ENCODE measurements at places on chromosomes 16 and 17.

DNA sequence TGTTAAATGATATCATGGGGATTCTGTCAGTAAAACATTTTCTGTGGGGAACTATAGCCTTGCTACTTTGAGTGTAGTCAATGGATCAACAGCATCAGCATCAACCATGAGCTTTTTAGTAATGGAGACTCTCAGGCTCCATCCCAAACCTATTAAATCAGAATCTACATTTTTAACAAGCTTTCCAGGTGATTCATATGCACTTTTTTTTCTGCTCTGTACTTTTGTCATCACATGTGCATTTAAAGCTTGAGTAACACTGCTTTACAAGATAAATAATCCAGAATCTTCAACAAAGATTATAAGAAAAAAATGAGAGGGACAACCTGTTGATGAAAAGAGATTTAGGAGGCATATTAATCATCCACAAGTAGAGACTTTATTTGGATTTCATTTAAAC lies 23.5 kb downstream of the NUP93 start:
- no peak for DNase-seq

GRCh38 chr16:54489225-54490111 lies 202.9 kb upstream of the IRX3 start:
- no peak for DNase-seq

GRCh38 chr16:87445486-87445885 lies 47.3 kb downstream of the ZCCHC14 start:
- no peak for DNase-seq

- peak; percentile 31 for DNase-seq
Observed at GRCh38 chr17:752620-753219, 656 bp upstream of the GEMIN4 start.

- no peak for DNase-seq
Observed at GRCh38 chr16:73717266-73717974, 579.2 kb upstream of the PSMD7 start.

DNA sequence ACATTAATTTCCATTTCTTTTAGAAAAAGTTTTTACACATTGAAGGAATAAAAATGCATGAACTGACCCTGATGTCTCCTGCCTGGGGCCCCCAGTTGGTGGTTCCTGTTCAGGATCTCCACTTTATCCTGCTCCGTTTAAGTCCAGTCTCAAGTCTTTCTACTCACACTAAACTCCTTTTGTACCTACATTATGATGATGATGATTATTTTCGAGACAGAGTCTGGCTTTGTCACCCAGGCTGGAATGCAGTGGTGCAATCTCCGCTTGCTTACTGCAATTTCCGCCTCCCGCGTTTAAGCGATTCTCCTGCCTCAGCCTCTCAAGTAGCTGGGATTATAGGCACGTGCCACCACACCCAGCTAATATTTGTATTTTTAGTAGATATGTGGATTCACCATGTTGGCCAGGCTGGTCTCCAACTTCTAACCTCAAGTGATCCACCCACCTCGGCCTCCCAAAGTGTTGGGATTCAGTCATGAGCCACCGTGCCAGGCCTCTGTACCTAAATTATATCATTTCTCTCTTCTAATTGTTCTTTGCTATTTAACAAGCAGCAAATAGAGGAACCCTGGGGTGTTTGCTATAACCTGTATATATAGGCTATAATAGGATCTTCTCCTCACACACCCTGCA lies 2.2 kb upstream of the FOXK2 start:
- DNase-seq: no peak

GRCh38 chr16:59719121-59719520 lies 985.0 kb upstream of the GOT2 start:
- no peak for DNase-seq

DNA sequence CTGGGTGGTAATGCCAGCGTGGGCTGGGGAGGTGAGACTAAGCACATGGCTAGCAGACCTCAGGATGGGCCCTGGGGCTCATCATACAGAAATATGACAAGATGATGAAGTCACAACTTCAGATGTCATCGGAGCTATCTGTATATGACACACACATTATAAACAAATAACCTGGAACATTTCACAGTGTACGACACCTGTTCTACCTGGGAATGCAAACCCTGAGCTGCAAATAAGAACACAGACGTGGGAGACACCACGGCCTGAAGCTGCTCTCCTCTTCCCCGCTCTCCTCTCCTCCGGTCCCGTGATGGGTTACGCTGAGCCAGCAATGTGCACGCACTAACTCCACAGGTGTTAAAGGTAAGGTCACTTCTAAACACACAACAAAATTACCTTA lies 4.9 kb downstream of the PLD6 start:
- no peak for DNase-seq

DNA sequence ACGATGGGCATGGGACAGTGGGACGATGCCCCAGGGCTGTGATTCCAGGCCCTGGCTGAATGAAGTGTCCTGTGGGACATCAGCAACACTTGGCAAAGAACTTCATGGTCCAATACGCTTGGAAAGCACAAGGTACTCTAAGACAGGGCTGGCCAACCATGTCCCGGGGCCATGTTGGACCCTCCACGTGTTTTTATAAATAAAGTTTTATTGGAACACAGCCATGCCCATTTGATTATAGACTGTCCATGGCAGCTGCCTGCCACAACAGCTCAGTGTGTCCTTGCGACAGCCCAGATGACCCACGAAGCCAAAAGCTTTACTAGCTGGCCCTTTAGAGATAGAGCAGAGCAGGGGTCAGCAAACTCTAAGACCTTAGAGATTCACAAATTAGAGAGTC lies 282.1 kb downstream of the C16orf95 start:
- DNase-seq: no peak

GRCh38 chr17:13917634-13918033 lies 151.7 kb upstream of the COX10 start:
- DNase-seq: no peak

DNA sequence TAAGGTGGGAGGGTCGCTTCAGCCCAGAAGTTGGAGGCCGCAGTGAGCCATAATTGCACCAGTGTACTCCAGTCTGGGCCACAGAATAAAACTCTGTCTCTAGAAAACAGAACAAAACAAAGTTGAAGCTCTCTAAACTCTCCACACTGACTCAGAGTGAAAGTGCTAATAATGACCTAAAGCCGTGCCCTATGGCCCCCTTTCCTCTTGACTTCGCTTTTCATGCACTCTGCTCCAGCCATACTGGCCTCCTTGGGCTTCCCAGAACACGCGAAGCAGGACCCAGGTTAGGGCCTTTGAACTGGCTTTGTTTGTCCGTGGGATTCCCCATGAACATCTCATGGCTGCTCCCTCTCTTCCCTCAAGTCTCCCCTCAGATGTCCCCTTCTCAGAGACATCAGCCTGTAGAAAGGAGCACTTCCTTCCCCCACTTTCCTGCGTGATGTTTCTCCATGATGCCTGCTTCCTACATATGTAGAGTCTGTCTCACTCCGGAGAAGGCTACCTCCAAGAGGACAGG lies 18.6 kb upstream of the SPN start:
- no peak for DNase-seq

DNA sequence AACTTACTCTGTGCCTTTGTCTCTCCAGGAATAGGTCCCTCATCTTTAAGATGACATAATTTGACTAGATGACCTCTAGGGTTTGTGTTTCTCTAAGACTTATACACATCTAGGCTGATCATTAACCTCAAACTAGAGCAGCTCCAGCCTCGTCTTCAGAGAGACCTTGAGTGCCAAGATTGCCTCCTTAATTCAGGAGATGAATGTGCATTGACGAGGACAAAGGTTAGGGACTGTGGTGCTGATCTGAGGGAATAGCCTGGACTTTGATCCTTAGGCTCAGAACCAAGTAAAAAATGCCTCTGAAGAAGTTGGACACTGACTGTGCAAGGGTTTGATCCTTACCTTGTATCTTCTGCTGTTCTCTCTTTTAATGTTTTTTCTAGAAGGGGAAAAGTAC lies 17.2 kb upstream of the ASIC2 start:
- no peak for DNase-seq

DNA sequence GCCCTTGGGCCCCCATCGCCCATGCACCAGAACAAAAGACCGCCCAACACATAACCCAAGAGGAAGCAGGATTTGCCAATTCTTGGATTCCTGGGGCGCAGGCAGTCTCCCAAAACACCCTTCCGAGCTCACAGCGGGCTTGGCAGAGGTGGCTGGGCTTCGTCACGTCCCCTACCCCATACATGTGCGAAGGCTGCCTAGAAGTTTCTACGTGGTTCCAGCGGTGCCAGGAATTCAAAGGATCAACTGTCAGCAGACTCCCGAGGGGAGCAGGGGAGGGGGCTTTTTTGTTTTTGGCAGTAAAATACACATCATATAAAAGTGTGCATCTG lies 80.8 kb upstream of the PLCG2 start:
- DNase-seq: no peak

DNA sequence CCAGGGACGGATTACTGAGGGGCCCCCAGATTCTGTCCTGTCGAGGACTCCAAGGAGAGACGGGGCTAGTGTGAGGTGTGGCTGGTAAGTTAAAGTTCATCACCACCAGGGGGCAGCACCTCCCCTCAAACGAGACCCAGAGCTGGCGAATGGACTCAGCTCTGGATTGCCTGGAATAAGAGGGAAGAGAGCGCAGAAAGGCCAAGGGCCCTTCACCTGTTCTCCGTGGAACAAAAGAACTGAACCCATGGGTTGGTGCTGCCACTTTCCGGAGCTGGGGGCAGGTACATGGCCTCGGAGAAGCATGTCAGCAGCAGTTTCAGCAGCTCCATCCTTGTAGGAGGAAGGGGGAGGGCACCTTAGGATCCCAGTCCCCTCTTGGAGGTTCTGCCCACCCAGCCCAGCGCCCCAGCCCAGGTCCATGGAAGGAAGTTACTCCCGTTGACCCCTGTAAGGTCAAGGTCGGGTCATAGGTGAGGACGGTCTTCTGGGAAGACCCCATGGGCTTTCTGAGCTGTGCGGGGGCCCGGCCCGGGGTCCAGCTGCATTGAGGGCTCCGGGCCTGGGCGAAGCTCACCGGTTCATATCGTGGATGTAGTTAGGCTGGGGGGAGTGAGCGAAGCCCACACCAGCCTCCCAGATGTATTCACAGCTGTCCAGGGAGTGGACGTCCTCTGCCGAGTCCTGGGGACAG lies 10.8 kb downstream of the HID1 start:
- DNase-seq: peak; percentile 86

- no peak for DNase-seq
Observed at GRCh38 chr17:51050291-51051033, 70.2 kb downstream of the SPAG9 start.

GRCh38 chr16:57045694-57046381 lies 46.5 kb upstream of the CPNE2 start:
- DNase-seq: peak; percentile 47

- DNase-seq: no peak
Observed at GRCh38 chr17:7468804-7469389, 10.5 kb downstream of the ZBTB4 start.

GRCh38 chr17:45320931-45321461 lies 4.2 kb upstream of the MAP3K14 start:
- no peak for DNase-seq

DNA sequence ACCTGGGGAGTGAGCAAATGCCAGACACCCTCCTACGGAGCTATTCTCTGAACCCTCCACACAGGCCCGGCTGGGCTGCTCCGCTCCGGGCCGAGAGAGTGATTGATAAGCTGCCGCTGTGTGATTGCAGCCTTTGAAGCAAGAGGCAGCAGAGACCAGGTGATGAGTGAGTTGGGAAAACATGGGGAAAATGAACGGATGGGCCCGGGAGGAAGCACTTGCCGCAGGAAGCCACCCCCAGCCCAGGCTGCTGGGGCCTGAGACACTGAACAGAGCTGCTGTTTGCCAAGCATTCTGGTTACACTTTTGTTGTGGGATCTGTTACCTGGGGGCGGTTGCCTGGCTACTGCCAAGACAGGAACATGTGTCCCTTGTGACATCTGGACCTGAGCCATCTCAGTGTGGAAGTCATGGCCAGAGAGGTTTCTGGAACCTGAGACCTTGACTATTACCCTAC lies 46.4 kb upstream of the KLHDC4 start:
- no peak for DNase-seq

DNA sequence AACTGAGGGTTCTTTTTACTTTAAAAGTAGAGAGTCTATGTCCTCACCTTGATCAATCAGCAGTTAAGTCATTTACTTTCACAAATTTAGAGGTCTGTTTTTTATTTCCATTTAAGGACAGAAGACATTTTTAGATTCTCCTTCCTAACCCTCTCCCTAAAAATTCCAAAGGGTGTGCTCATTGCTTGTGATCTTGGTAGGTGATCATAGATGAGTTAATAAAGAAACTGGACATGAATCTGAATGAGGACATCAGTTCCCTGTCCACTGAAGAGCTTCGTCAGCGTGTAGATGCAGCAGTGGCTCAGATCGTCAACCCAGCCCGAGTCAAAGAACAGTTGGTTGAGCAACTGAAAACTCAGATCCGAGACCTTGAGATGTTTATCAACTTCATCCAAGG lies 8.8 kb downstream of the RUNDC1 start:
- DNase-seq: no peak

DNA sequence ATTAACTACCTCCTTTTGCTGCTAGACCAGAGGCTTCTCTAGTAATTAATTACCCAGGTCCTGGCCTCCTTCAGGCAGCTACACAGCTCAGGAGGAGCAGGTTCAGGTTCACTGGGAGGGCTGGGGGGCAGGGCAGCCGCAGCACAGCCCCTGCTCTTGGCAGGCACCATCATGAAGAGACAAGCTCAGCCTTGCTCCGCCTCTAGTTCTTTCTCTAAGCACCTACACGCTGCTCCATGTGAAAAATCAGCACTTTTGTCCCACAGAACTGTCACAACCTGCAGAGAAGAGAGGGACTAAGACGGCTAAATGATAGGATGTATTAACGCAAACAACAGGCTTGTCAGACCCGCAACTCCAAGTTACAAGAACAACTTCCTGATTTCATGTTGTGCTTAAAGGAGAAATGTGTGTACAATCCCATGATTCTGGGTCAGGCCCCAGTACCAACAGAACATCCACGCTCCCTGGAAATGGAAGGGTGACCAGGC lies 53.4 kb downstream of the GRB2 start:
- no peak for DNase-seq

DNA sequence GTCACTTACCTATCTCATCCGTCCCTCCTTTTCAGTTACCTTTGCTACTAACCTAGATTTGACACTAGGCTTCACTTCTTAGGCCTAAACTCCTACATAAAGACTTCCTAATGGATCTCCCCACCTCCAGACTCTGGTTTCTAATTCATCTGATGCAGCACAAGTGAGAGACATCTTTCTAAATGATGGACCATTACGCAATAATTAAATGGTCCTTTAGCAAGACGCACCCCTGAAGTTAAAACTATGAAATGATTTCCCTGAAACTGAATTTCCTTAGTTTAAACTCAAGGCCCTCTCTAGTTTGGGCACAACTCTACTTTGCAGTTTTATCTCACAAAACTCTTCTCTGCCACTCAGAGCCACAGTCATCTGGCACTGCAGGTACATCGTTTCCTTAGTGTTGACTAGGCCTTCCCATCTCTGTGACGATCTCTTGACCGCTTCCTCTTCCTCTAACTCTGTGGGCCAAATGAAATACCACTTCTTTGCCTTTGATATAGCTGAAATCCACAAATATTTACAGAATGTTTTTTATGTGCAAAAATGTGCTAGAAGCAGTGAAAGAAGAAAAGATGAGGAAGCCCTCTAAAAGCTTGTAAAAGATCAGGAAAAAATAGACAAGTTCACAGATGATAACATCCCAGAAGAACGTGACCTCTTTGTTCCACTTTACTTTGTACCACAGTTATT lies 3.3 kb downstream of the SYNRG start:
- DNase-seq: no peak

- DNase-seq: no peak
Observed at GRCh38 chr17:9016941-9017552, 4.3 kb upstream of the NTN1 start.
